ENCODE measurements at places on chromosomes 6 and 20.

DNA sequence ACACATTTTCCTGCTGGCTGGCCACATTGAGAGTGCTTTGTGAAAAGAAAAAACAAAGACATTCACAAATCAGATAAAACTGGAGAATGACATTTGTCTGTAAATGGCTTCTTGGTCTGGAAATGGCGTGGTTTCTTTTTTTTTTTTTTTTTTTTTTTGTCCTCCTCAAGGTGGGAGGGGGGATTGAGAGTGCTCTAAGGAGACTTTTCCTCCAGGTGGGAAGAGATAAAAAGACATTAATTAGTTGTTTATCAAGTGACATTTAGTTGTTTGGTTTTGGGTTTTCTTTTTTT lies 40.4 kb downstream of the GNAS start:
- no peak for DNase-seq

GRCh38 chr20:61753316-61753942 lies 312.3 kb downstream of the TAF4 start:
- DNase-seq = peak; percentile 55

GRCh38 chr20:40933758-40934157 lies 94.9 kb upstream of the TOP1 start:
- DNase-seq = no peak

- no peak for DNase-seq
These were observed 1.9 kb downstream of the SGK1 start for GRCh38 chr6:134315974-134316441.

GRCh38 chr6:137949686-137950390 lies 82.8 kb downstream of the TNFAIP3 start:
- DNase-seq = no peak

- DNase-seq = no peak
These were observed 140.7 kb downstream of the ESR1 start for GRCh38 chr6:151948002-151948743.

Measured in cardiac fibroblast (primary cell).